NCI-H526 treated with DMSO at 0.1 percent for 48 hours (cell line): ENCODE measurements at places on chromosomes 4 and X.

DNA sequence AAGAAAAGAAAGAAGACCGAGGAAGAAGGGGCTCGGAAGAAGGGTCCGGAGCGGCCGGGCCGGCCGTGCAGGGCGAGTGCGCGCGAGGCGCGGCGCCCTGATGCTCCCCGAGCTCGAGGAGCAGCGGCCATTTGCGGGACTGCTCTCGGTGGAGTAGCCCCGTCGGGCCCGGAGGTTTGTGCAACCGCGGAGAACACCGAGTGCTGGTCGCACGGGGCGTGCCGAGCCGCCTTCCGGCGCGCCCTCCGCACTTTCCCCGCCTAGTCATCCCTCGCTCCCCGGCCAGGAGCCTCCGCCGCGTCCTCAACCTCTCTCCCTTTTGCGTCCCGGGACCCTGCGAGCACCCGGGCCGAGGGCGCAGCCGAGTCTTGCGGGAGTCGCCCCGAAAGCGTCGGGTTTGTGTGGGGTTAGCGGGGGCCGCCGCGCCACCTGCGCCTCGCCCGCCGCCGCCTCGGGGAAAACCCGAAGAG is 127.4 kb downstream of the LAS1L start:
- DNase-seq, result no peak

GRCh38 chrX:101485212-101485949 is at the start of gene ARMCX4:
ARMCX4 (plus strand) TSS chrX:101485456; CDS start chrX:101488590, 3,134 bp downstream.
- no peak for DNase-seq

- no peak for DNase-seq
Observed at GRCh38 chr4:145132511-145133098, 34.5 kb downstream of the ABCE1 start.

DNA sequence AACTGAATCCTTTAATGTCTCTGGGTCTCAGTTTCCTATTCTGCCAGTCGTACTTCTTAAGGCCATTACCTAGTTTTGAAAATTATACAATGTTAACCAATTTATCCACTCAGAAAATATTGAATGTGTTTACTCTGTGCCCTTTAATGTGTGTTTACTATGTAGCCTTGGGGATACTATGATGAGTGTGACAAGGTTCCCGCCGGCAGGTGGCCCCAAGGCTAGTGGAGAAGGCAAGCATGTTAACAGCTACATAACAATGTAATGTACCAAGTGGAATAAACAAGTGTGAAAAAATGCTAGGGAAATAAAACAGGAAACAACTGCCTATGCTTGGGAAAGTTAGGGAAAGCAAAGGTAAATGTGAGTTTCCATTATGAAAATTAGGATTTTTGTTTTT is 187.3 kb upstream of the MBNL3 start:
- no peak for DNase-seq

- DNase-seq, result no peak
Observed at GRCh38 chr4:20194123-20195013, 57.3 kb upstream of the SLIT2 start.

GRCh38 chr4:159516556-159517140 is 413.8 kb downstream of the RAPGEF2 start:
- no peak for DNase-seq

DNA sequence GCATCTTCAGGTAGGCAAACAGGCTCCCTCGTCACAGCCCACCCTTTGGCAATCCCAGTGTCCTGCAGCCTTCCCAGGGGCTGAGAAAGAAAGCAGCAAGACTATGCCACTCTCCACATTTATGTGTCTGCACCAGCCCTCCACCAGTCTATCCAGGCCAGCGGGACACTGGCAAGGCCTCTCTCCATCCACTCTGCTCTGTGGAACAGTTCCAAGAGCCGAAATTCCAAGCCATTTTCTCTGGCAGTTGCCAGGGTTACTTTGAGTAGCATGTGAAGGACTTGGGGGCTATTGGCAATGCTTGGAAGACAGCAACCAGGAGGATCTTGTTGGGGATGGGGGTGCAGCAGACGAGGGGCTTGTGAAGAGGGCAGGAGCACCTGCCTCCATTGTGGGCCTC is 52.1 kb downstream of the TSC22D3 start:
- no peak for DNase-seq

GRCh38 chr4:176818531-176818930 is 25.8 kb upstream of the VEGFC start:
- no peak for DNase-seq

DNA sequence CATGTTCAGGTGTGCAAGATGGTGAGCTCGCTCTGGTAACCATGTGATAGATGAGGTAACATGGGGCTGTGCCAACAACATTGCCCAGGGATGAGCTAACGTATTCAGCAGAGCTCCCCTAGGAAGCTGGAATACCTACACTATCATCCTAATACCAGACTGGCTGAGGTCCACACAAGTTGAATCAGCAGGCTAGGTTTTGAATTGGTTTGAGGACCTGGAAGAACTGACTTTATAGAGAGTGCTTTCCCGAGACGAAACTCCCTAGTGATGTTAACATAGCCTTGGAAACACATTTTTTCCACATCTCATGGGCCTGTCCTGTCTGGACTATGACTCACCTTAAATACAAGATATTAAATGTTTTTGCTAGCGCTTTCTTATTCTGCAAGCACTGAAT is 56.7 kb downstream of the IGFBP7 start:
- no peak for DNase-seq

DNA sequence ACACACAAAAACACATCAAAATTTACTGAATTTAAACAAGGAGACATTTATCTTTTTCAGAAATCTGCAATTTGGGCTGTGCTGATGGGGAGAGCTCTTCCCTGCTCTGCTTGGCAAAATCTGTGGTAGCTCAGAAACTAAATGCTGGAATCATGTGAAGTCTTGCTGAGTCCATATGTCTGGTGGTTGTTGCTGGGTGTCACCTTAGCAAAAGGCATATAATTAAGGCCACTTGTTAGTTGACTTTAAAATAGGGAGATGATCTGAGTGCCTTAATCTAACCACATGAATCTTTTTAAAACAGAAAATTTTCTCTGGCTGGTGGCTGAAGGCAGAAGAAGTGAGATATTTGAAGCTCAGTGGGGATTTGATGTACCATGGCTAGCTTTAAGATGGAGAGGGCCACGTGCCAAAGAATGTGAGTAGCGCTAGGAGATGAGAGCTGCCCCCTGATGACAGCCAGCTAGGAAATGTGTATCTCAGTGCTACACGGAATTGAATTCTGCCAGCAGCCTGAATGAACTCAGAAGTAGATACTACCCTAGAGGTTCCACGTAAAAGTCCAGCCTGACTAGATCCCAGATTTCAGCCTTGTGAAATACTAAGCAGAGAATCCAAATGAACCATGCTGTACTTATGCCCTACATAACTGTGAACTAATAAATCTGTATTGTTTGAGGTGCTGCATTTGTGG is 7.6 kb upstream of the GUF1 start:
- no peak for DNase-seq

DNA sequence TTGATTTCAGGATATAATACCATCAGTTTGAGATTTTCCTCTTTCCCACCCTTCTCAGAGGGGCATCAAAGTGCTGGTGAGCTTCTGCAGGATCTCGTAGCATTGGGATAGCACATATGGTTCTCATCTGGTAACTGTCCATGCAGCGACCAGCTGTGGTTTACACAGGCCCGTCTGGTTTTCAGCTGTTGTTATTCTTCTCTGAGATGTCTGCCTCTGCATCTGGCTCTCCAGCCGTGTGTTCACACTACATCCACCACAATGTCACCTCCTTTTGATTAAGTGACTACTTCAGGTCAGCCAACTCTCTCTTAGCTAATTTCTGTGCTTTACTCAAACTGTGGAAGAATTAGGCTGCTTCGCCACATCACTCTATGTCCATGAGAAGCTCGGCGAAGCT is 676.7 kb upstream of the TENM3 start:
- DNase-seq, result no peak

GRCh38 chr4:117084866-117085701 is at the start of gene TRAM1L1:
TRAM1L1 (minus strand) TSS chr4:117085576; CDS start chr4:117085393, 183 bp downstream.
- DNase-seq, result peak; percentile 39

- DNase-seq, result no peak
Observed at GRCh38 chr4:108360754-108361445, 192.2 kb upstream of the LEF1 start.

DNA sequence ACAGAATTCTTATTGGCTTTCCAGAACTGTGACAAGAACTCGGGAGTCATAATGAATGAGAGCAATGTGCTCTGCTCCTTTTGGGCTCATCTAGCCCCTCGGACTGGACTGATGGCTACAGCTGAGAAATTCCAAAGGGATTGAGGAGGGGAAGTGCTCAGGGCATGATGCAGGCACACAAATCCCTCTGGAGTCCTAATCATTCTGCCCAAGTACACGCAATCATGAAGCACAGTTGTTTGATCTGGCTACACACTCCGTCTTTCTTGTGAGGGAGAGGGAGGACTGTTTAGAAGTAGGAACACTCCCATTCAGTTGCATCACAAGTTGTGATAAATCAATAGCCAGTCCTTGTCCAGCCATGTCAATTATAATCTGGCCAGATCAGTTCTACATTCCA is 237.5 kb downstream of the COL25A1 start:
- no peak for DNase-seq

- DNase-seq, result no peak
Observed at GRCh38 chr4:147863808-147864472, 132.1 kb downstream of the ARHGAP10 start.

DNA sequence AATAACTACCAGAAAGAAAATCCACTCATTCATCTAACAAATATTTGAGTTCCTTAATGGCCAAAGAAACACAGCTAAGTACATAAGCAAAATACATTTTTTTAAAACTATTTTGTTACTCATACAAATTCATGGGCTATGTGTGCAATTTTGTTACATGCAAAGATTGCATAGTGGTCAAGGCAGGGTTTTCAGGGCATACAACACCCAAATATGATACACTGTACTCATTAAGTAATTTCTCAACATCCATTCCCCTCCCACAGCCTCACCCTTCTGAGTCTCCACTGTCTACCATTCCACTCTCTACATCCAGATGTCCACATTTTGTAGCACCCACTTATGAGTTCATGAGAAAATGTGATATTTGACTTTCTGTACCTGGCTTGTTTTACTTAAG is 58.2 kb downstream of the BRWD3 start:
- no peak for DNase-seq

- no peak for DNase-seq
Observed at GRCh38 chrX:11434607-11435006, 141.4 kb downstream of the AMELX start.

- DNase-seq, result no peak
Observed at GRCh38 chr4:135672202-135672601, 1470.6 kb upstream of the PABPC4L start.
